CD4-positive, alpha-beta T cell (primary cell): ENCODE measurements at places on chromosomes 3 and 15.

- DNase-seq: no peak
These were observed 185.8 kb upstream of the BCL6 start for GRCh38 chr3:187931101-187931500.

- no peak for DNase-seq
These were observed 579.8 kb upstream of the CCDC54 start for GRCh38 chr3:106797461-106797860.

GRCh38 chr3:187497052-187497451 lies 128.9 kb downstream of the RTP4 start:
- no peak for DNase-seq

DNA sequence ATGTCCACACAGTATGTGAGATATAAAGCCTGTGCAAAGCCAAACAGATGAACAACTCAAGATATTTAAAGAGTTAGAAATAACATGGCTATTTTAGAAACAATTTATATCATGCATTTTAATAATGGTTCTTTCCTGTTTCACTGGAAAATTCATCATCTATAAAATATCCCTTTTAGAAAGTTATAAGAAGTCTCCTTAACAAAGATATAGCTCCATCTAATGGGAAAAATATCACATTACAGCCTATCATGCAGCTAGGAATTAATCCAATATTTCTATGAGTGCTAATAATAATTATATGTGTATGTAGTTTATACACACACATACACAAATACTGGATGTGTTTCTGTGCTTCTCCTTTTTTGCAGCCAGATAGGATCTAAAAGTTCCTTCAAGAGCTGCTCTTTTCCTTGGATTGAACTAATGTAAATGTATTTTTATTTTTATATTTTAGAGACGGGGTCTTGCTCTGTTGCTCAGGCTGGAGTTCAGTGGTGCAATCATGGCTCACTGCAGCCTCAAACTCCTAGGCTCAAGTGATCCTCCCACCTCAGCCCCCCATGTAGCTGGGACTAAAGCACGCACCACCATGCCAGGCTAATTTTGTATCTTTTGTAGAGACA lies 21.6 kb downstream of the RPL22L1 start:
- no peak for DNase-seq

DNA sequence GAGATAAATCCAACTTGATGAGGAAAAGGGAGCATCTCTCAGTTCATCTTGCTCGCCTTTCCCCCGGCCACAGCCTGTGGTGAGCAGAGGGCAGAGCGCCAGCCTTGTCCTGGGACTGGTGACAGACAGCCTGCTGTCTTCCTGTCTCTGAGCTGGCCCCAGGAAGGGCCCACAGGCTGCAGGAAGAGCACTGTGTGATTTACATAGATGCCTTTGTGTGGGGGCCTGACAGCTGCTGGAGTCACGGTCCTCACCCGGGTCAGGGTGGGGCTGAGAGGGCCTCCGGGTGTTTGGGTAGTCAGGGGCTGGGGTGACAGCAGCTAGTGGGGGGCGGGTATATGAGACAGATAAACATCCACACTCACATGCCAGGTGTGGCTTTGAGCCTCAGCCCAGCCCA lies 29.3 kb downstream of the PLA2G4D start:
- DNase-seq: no peak

DNA sequence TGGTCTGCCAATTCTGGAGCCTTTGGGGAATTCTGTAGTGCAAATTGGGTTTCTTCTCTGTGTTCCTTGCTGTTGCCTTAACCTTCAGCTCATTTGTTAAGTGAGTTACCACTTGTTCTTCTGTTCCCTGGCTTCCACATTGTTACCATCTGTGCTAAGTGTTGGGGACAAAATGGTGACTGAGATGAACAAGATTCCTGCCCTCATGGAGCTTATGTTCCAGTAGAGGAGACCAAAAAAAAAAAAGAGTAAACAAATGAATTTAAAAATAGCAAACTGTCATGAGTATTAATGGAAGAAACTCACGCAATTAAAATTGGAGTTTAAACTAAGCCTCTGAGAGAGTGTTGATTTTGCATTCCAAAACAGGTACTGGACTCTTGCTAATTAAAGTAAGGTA lies 49.4 kb upstream of the ATP2C1 start:
- DNase-seq: no peak

DNA sequence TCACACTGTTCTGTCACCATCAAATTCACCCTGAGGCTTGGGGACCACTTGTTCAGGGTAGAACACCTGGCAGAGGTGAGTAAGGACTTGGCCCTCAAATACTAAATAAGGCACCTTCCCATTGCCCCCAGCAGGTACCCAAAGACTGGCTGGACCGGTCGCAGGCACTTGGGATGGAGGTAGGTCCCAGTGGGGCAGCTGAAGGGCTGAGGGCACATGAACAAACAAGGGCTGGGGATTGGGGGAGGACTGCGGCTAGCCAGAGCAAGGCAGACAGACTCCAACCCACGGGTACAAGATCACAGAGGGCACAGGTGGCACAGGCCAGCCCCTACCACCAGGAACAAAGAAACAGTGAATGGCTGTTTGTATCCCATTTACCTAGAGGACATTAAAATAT lies 1.9 kb downstream of the MRPS25 start:
- no peak for DNase-seq

GRCh38 chr3:119977353-119977752 lies 116.9 kb downstream of the GSK3B start:
- DNase-seq: no peak

GRCh38 chr3:38348903-38349302 lies 2.3 kb downstream of the XYLB start:
- no peak for DNase-seq
